Kidney capillary endothelial cell (primary cell): ENCODE measurements at places on chromosomes 4 and X.

GRCh38 chrX:13376857-13377549 is 57.1 kb upstream of the ATXN3L start:
- DNase-seq = no peak

DNA sequence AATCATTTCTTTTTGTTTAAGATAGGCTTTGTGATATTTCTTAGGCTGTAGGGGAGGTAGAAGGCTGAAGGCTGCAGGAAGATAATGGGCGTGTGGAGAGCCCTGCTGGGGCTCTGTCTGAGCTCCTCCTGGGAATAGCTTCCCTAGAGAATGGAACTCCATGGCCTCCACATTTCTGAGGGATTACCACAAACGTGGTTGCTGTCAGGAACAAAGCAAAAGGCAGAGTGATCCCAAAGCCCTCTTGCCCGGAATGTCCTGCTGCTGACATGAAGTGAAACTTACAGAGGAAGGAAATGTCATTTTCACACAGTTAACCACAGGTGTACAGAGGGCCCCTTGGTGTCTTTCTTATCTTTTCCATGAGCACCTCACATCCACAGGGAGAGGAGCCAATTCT is 89.3 kb downstream of the DDIT4L start:
- DNase-seq = no peak

DNA sequence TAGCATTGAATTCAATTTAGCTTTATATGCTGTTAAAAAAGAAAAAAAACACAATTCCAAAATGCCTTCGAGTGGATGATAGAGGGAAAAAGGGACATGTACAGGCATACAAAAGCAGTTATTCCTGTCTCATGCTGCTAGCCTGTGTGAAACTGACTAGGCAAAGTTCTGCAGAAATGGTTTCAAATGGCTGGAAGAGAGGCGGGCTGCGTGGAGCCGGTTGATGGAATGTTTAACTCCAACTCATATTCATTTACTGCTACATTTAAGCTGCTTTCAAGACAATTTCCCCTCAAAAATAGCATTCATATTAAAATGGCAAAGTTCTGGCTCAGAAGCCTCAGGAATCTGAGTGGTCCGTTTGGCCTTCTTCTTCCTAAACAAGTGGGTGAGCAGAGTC is 143.8 kb upstream of the PPARGC1A start:
- no peak for DNase-seq

- no peak for DNase-seq
These were observed 801.8 kb downstream of the STIM2 start for GRCh38 chr4:27662426-27662825.

DNA sequence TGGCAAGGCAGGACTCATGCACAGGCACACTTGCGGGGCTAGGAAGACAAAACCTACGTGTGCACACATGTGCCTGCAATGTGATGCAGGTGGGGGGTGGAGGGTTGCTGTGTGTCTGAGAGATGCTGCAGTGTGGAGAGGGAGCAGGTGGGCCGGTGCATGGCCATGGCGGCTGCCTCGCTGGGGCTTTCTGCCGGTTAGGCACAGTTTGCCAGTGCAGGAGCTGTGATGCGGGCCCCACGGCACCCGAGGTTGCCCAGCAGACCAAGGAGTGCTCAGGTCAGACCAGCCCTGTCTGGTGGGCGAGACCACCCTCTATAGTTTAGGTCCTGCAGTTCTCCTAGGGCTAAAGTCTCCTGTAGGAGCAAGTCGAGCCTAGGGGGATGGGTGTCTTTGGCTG is 4.4 kb upstream of the AFM start:
- DNase-seq = no peak

GRCh38 chr4:185332575-185333464 is 62.9 kb downstream of the LRP2BP start:
- no peak for DNase-seq

GRCh38 chr4:16449406-16449805 is 223.1 kb upstream of the TAPT1 start:
- no peak for DNase-seq

GRCh38 chr4:59517007-59517406 is 1683.1 kb upstream of the ADGRL3 start:
- no peak for DNase-seq

GRCh38 chr4:156941940-156942548 is 29.6 kb downstream of the PDGFC start:
- DNase-seq = no peak

GRCh38 chr4:172153719-172154118 is 340.5 kb downstream of the GALNTL6 start:
- DNase-seq = no peak

GRCh38 chrX:39946822-39947221 is 150.9 kb downstream of the BCOR start:
- DNase-seq = peak; percentile 81

GRCh38 chr4:99008051-99008450 is 12.5 kb downstream of the METAP1 start:
- no peak for DNase-seq

- DNase-seq = peak; percentile 24
These were observed 156.6 kb downstream of the GATB start for GRCh38 chr4:151604238-151604637.

DNA sequence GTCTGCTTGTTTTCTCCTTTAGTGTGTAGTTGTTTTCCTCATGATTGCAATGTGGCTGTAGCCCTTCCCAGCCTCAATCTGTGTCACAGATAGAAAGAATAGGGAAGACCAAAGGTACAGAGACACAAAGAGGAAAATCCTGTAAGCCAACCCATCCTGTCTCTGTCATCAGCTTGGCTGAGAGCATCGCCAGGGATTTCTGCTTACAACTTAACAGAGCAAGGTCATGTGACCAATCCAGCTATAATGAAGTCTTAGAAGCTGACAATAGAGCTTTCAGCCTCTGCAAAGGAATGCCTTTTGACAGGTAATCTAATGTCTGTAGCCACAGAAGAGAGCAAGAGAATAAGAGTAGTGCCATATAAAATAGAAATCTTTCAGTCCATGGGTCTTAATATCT is 1598.0 kb upstream of the AGA start:
- DNase-seq = no peak

- no peak for DNase-seq
These were observed 48.1 kb downstream of the NPY1R start for GRCh38 chr4:163284304-163284703.

DNA sequence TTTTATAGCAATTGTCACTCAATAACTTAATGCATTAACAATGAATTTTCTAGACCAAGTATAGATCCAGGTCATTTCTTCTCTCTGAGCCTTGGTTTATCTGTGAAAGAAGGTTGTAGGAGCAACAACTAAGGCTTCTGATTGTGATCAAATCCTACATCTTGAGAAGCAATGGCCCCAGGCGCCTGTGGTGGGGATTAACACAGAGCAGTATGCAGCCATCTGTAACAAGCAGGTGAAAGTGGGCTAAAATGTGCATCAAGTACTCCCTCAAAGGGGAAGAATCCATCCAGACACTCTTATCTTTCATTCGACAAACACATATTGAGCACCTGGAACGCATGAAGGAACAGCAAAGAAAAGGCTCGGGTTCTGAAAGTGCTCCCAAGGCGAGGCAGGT is 19.1 kb upstream of the SETD7 start:
- DNase-seq = no peak

DNA sequence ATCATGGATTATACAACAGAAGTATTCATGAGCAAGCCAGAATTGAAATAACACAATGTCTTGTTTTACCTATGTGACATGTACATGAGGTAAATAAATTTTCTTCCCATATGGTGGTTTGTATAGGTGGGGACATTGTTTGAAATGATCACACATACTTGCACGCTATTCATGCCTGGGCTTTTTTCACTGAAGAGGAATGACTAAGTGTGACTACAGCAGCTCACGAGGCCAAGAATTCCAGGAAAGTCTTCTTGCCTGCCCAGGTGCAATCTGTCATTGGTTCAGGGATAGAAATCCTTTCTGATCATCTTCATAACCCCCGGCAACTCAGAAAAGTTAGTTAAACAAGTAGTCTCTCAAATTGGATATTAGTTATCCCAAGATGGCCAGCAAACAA is 36.3 kb upstream of the AREG start:
- DNase-seq = no peak

- DNase-seq = no peak
These were observed 372.6 kb upstream of the CTSO start for GRCh38 chr4:156326246-156326645.

DNA sequence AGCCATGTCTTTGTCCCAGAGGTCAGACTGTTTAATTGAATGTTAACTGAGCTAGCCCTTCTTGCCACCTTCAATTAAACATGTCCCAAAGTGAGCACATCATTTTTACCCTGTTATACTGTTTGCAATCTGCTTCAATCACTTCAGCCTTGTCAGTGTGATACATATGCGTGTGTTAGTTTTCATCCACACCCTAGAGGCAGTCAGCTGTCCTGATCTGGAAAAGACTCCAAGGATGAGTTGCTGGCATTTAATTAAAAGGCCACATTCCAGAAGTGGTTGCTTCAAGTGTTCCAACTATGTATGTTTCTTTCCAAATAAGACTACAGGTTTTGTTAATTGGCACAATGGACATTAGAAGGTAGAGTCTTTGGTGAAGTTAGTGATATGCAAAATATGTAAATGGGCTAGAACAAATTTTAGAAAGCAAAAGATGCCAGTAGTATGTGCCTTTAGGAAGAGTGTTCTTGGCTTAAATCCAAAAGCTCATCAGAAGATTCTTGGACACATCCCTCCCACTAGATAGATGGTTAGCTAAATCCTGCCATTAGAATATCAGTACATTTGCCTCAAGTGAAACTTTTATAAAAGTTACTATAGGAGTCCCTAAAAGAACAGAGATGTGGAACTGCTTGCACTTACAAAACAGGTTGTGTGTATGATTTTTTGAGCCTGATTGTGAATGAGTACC is 79.5 kb upstream of the SLIT2 start:
- no peak for DNase-seq

DNA sequence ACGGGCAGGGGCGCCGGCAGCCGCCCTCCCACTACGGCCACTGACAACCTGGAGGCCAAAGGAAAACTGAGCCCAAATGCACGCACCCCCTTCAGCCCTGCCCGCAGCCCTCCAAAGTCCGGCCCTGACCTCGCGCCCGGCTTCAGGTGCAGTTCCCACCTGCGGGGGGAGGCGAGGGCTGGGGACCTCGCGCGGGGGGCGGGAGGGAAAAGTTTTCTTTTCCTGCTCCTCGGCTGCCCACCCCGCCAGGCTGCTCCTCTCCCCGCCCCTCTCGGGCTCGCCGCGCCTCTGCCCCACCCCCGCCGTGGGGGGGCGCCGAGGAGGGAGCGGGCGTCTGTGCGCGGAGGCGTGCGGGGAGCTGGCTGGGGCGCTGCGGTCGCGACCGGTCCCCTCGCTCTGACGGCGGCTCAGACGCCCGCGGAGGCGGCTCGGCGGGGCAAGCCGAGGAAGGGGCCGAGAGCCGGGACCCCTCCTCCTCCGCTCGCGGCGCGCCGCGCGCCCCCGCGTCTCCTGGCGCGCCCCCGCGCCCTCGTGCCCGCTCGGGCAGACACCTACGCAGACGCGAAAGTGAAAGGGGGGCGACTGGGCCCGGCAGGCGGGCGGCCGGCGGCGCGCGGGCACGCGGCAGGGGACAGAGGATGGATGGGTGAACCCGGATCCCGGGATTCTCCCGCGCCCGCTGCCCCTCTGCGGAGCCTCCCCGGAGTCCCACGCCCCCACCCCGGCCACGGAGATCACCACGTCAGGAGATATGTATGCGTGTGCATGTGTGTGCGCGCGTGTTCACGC is 3.1 kb upstream of the NR3C2 start:
- peak; percentile 21 for DNase-seq

DNA sequence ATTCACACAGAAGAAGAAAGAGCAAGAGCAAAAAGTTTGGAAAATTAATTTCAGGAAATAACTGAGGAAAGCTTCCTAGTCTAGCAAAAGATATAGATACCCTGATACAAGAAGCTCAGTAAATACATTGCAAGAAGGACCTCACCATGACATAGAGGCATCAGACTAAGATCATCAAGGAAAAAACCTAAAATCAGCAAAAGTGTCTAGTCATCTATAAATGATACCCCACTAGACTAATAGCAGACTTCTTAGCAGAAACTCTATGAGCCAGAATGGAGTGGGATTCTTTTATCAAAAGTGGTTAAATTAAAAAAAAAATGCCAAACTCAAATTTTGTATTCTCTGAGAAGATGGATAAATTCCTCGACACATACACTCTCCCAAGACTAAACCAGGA is 10.5 kb upstream of the APOOL start:
- no peak for DNase-seq

DNA sequence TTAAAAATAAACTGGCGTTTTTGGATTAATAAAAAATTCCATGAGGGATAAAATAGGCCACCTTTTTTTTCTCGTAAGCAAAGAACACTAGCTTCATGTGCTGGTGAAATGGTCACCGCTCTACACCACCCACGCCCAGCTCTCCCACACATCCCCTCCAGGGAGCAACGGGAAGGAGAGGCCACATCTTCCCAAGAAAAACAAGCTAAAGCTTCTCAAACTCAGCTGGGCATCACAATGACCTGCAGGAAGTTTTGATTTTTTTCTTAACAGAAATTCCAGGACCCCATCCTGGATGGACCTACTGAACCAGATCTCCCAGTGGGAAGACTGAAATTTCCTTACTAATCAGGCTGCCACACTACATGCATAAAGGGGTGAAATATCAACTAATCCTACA is 9.8 kb downstream of the TSPAN5 start:
- no peak for DNase-seq

- DNase-seq = no peak
These were observed 37.7 kb upstream of the NUDT6 start for GRCh38 chr4:122959981-122960610.

GRCh38 chr4:119204916-119205315 is 7.6 kb upstream of the USP53 start:
- DNase-seq = peak; percentile 30

GRCh38 chr4:74659576-74660411 is 134.5 kb downstream of the BTC start:
- peak; percentile 98 for DNase-seq

DNA sequence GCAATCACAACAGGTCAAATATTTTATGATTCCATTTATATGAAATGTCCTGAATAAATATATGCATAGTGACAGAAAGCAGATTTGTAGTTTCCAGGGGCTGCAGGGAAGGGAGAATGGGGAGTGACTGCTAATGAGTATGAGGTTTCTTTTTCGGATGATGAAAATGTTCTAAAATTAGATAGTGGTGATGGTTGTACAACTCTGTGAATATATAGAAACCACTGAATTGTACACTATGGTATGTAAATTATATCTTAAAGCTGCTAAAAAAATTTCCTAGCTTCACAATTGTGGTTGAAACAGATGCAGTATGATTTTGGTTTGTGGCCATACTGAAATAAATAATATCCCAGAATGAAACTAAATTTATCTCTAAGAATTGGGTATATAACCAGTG is 12.9 kb upstream of the IL2 start:
- no peak for DNase-seq

DNA sequence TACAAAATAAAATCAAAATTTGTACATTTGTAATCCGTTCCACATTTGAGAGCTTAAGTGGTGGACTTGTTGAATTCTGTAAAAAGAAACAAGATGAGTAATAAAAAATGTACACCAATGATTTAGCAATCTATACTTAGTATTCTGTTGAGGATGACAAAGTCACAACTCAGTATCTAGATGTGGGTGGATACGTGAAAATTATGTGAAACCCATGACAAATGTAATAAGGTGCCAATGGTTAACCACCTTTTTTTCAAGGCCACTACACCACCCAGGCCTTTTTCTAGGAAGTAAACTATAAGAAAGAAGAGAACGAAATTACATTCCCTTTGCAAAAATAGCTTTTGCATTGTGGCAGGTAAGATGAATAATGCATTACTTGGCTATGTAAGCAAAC is 77.0 kb downstream of the ATP8A1 start:
- DNase-seq = no peak
